ENCODE measurements at places on chromosomes 5 and 9.

- DNase-seq = no peak
Observed at GRCh38 chr5:59798862-59799667, 94.5 kb downstream of the PDE4D start.

GRCh38 chr5:164357395-164358033 lies 852.1 kb downstream of the MAT2B start:
- no peak for DNase-seq

- no peak for DNase-seq
Observed at GRCh38 chr9:122222791-122223190, 6.0 kb downstream of the LHX6 start.

- peak; percentile 40 for DNase-seq
Observed at GRCh38 chr5:61333954-61334867, 2.2 kb downstream of the ZSWIM6 start.

- no peak for DNase-seq
Observed at GRCh38 chr5:171157276-171157675, 151.8 kb upstream of the TLX3 start.

- DNase-seq = no peak
Observed at GRCh38 chr5:61069150-61069549, 93.1 kb downstream of the SMIM15 start.

- DNase-seq = no peak
Observed at GRCh38 chr9:129803676-129804060, 684 bp downstream of the TOR1B start.

- no peak for DNase-seq
Observed at GRCh38 chr5:116299746-116300640, 215.2 kb downstream of the COMMD10 start.

DNA sequence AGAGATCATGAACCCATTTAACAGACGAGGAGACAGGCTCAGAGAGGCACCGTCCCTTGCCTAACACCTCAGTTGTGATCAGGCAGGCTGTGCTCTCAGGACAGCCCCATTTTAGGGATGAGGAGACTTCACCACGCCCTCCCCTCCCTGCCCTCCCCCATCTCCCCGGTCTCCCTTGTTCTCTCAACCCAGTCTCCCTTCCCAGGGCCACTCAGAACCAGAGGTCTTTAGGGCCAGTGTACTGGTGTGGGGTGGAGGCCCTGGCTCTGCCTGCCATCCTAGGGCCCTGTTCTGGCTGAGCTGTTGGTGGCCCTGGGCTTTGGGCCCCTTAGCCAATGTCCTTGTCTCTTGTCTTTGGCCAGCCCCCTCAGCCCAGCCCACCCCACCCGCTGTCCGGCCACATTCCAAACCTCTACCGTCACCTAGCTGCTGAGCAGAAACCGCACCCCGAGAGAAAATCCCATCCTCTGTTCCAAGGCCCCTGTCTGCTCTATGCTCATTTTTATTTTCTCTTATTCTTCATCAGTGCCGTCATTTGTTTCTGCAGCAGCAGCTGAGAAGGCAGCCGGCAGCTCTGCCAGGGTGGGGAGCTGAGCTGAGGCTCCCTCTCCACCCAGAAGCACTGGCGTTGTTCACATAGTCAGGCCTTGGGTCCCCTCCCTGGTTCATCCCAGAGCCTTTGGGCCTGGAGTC lies 33.9 kb downstream of the OLFML2A start:
- peak; percentile 98 for DNase-seq

- DNase-seq = no peak
Observed at GRCh38 chr9:72193478-72193881, 44.2 kb downstream of the GDA start.

- DNase-seq = no peak
Observed at GRCh38 chr9:121945281-121945680, 147.8 kb downstream of the TTLL11 start.

- DNase-seq = peak; percentile 85
Observed at GRCh38 chr5:9265441-9266287, 280.2 kb downstream of the SEMA5A start.

DNA sequence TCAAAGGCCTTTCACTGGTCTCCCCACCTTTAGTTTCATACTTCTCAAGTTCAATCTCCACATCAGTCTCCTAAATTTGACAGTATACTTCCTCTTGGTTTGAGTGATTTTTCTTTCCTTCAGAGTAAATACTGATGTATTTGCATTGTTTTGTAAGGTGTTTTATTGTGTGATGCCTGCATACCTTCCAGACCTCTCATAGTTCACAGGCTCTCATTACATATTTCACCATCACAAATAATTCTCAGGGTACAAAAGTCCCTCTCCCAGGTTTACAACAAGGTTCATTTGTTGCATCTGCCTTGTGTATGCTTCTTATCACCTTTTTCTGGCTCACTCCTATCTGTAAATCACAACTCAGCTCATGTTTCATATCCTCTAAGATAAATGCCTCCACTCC lies 22.2 kb upstream of the TUSC1 start:
- DNase-seq = no peak

DNA sequence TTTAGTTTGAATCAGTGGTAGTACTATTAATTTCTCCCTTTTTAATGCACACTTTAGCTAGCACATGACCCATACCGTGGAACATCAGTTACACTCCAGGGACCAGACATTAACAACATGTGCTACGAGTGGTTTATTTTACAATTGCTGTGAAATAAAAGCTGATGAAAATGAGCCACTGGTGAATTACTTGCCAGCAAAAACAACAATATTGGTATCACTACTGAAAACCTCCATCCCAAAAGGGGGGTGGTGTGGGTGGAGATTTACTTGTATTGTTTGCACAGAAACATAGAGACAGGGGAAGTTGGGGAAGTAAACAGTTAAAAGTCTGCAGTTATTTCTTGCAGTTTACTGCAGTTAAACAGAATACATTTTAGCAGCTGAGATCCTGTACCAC lies 369.6 kb upstream of the GRAMD2B start:
- no peak for DNase-seq

GRCh38 chr5:115068239-115069086 lies 101.2 kb downstream of the TRIM36 start:
- peak; percentile 26 for DNase-seq

DNA sequence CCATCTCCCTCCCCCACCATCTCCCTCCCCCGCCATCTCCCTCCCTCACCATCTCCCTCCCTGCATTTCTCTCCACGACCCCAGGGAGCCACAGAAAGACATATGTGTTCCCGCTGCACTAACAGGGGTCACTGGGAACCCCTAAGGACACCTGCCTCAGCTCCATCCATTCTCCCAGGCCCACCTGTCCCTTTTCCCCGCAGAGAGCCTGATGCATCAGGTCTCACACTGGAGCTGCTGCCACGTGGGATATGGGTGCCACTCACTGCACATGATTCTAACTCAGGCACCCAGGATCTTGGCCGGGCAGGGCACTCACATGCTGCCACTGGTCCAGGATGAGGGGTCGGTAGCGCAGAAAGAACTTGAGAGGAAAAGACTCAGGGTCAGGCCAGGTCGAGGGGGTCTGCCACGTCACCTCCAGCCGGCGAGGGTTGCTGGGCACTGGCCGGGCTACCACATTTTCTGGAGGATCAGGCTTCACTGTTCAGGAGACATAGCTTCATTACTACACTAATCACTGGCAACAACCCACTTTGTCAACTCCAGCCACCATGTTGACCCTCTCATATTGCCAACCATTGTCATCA lies 33.2 kb upstream of the ENHO start:
- no peak for DNase-seq

- DNase-seq = no peak
Observed at GRCh38 chr5:67333171-67333570, 136.6 kb upstream of the CD180 start.

DNA sequence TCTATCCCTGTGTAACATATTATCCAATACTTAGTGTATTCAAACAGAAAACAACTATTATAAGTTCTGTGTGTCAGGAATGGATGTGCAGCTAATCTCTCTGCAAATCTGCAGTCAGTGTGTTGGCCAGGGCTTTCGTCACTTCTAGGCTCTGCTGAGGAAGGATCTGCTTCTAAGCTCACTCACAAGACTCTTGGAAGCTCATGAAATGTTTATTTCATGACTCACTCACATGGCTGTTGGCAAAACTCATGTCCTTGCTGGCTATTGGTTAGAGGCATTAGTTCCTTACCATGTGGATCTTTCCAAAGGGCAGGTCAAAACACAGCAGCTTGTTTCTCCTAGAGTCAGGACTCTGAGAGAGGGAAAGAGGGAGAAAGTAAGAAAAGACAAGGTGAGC lies 367.4 kb upstream of the SMARCA2 start:
- peak; percentile 21 for DNase-seq

GRCh38 chr5:34487159-34487879 lies 168.8 kb upstream of the RAI14 start:
- DNase-seq = peak; percentile 87

DNA sequence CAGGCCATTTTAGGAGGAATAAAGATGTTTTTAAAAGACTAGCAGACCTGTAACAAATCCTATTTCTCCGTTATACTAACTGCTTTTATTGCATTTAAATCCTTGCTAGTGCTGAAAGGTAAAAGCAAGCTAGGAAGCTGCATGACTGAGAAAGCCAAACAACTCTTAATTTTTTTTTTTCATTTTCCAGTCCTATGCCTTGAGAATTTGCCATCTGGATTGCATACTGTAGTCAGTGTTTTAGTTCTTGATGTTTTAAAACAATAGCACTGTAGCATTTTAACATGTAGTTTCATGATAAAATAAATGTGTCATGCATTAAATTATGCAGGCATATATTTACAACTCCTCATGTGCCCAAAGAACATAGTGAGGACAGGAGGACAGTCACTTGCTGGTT lies 108.4 kb upstream of the FGF10 start:
- DNase-seq = no peak

DNA sequence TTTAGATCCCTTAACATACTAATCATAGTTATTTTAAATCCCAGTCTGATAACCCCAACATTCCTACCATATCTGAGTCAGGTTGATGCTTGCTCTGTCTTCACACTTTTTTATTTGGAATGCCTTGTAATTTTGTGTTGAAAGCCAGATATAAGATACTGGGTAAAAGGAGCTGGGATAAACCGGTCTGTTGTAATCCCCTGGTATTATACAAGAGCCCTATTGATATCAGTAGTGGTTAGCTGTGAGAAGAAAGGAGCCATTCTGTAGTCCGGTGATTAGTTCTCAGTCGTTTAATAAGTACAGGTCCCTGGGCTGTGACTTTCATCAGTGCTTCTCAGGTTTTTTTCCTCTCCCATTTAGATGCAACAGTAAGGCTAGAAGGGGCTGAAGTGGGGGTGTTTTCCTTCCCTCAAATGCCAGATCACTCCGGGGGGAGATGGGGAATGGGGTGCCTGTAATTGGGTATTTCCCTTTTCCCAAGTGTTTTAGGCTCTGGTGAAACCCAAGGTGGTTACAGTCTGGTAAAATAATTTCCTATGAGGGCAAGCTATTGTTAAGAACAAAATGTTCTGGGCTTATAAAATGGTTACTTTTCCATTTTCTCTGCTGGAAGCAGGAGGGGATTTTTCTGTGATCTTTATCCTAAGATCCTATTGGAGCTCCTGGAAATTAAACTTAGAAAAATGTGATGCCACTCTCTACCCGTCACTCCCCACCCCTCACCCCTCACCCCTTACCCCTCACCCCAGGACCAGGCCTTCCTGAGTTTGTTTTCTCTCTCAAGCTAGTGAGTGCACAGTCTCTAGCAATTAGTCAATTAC lies 72.7 kb downstream of the KCNN2 start:
- DNase-seq = no peak

GRCh38 chr9:114631166-114631565 lies 20.1 kb downstream of the TMEM268 start:
- DNase-seq = no peak

GRCh38 chr5:88889189-88890069 lies 6.4 kb upstream of the MEF2C start:
- peak; percentile 79 for DNase-seq

DNA sequence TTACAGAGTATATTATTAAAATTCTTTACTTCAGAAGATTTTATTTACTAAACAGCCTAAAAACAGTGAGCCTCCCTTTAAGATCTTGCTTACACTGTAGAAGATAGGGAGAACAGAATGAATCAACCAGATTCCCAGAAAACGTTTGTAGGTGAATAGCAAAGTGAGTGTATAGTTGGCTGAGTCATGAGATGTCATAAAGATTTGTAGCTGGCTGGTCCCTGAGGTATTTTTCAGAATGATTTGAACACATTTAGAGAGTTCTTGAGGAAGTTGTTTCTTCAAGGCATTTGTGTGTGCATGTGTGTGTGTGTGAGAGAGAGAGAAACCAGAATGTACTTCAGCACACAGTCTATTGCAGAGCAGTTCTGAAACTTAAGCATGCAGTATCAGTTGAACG lies 159.4 kb upstream of the PRR16 start:
- DNase-seq = peak; percentile 48

DNA sequence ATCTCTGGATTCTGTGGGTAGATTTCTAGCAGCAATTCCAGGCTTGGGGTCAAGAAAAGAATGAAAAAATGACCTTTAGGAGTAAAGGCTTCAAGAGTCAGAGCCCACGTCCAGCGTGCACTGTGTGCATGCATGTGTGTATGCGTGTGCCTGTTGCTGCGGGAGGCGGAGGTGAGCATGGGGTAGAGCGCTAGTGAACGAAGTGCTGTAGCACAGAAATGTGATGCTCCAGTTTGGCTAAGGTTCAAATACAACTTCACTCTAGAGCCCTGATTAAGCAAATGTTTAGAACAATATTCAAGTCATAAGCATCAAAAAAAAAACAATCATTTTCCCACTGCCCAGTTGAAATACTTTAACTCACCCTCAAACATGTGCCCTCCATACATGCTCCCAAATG lies 403.9 kb downstream of the ZNF608 start:
- DNase-seq = peak; percentile 25

- no peak for DNase-seq
Observed at GRCh38 chr9:122307061-122307460, 42.4 kb downstream of the MRRF start.

GRCh38 chr5:19771174-19771835 lies 216.7 kb downstream of the CDH18 start:
- peak; percentile 39 for DNase-seq

- no peak for DNase-seq
Observed at GRCh38 chr5:1207555-1207954, 6.2 kb downstream of the SLC6A19 start.

- DNase-seq = no peak
Observed at GRCh38 chr5:40405230-40405629, 274.5 kb upstream of the PTGER4 start.

- DNase-seq = peak; percentile 81
Observed at GRCh38 chr5:141821430-141821925, 56.7 kb downstream of the PCDH1 start.

DNA sequence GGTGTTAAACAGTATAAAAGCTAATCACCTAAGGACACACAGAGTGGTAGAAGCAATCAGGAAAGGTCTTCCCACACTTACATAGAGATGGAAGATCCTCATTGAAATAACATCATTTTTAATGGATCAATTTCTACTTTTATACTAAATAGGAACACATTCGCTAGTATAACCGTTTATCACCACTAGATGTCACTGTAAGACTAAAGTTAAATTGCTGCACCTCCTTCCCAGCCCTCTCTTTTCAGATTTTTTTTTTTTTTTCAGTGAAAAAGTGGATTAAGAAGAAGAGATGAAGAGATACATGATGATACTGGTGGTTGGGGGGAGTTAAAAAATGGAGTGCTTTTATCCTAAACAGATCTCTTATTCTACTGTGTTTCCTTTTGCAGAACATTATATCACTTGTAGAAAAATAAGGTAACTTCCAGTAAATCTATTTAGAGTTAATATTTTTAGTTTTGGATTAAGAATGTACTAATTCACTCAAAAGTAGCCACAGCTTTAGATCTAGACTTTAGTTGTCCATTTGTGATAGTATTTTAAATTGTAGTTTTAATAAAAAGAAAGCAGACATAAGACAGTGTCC lies 116.9 kb upstream of the ARRDC3 start:
- peak; percentile 71 for DNase-seq

Measured in astrocyte of the hippocampus (primary cell).